ENCODE measurements at places on chromosomes 3 and 15. TPM values are rescaled to one million over a fixed set of nuclear protein-coding genes. Genes with fewer than 3 reads are reported as not detected.

DNA sequence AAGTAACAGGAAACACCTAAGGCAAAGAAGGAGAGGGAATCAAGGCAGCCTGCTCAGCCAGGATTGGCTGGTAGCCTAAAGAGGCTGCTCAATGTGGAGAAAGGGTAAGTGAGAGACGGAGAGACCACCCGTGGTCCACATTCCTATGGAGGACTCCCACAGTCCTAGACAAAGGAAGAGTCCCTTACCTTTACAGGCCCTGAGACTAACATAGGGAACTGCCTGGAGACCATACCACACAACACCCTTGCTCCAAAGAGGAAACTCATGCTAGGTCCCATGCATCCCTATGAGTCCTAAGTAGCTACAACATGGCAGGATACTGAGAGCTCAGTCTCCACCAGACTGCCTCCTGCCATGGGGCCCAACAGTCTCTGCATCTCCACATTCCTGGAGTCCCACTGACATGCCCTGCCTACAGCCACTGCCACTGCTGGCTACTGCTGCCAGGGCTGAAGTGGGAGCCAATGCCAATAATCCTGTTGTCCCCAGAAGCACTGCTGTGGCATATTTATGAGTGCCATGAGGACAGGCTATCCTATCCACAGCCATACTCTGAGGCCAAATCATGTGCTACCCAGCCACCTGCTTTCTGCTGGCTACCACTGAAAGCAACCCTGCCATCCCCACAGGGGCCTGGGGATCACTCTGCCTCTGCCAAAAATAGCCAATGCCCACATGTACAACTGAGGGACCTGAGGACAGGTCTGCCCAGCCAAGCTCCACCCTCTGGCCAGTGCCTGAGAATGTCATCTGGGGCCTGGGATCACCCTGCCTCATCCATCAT lies 45.0 kb downstream of the COPS2 start:
- DNase-seq: no peak

- DNase-seq: peak; percentile 20
Observed at GRCh38 chr3:100106094-100106493, 8.2 kb downstream of the FILIP1L start.

- no peak for DNase-seq
Observed at GRCh38 chr3:88267-88666, 108.3 kb upstream of the CHL1 start.

GRCh38 chr3:71050538-71051258 lies 532.8 kb downstream of the FOXP1 start:
- DNase-seq: peak; percentile 76

Gene TOP2B
- total RNA-seq: 97.1 TPM

Gene TRH
- not detected for total RNA-seq

Gene IMPG2
- total RNA-seq: under 0.01 TPM

GRCh38 chr3:160720123-160720746 lies 35.8 kb upstream of the PPM1L start:
- DNase-seq: peak; percentile 11

- peak; percentile 99 for DNase-seq
Observed at GRCh38 chr3:31067004-31067403, 172.5 kb upstream of the GADL1 start.

Gene HYPK
- 20.8 TPM for total RNA-seq

All from RPMI7951 (cell line).